Common myeloid progenitor, CD34-positive (primary cell): ENCODE measurements at places on chromosomes 5 and 9.

DNA sequence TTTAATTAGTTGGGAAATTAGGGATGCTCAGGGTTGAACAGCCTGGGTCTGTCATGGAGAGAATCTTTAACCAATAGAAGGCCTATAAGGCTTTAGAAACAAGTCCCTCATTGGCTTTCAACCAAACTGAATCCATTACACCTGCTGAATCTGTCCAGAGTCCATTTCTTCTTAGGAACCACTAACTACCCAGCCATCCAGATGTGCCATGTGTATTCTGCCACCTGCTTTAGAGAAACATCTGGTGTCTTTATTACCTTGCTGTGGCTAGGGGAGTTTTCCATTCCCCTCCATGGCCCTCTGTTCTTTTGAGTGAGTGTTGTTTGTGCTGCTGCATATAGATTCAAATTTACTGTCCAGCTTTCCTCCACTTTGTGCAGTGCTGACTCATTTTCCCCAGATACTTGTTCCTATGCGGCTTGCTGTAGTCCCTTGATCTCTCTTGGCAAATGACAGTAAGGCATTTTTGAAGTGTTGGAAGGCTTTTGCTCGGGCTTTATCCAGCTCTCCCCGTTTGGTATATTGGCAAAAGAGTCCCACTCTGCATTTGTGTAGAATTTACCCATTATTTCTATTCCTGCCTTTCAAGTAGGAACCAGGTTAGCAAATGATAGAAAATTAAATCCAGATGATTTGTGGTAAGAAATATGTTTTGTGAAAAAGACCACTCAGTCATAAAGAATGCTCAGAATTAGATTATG is 54.6 kb downstream of the NLN start:
- no peak for DNase-seq

- no peak for DNase-seq
Measured at GRCh38 chr9:101325053-101325452, 59.8 kb downstream of the BAAT start.

DNA sequence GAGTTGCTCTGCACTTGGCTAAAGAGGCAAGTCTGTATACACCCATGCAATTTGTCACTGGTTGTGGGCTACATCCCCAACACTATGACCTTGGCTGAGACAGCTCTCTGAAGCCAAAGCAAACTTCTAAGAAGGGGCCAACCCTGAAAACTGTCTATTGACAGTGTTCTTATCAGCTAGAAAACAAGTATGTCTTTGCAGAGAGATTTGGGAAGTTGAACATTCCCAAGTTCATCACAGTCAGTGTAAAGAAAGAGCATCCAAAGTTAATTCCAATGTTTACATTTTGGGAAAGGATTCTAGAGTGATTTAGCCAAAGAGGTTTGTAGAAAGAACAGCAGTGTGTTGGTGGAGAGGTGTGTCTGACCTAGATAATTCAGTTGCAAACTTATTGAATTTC is 711.1 kb upstream of the CHD1 start:
- no peak for DNase-seq

- no peak for DNase-seq
Measured at GRCh38 chr5:137636830-137637714, 98.8 kb downstream of the KLHL3 start.

DNA sequence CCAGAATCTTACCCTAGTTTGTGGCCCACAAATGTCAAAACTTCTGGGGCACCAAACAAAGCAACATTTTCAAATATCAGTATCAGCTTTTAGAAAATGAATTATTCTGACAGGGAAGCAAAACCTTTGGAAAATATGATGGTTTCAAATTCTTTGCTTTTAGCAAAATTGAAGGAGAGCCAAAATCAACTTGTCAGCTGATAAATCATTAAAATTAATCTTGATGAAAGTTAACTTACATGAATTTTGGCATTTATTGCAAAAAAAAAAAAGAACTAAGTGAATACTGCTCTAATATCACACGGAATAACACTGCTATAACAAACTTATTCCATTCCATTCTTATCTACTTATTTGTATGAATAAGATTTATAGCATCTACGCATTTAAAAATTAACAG is 158.1 kb upstream of the TARS1 start:
- no peak for DNase-seq

GRCh38 chr5:111748304-111748763 is 8.7 kb downstream of the NREP start:
- no peak for DNase-seq

DNA sequence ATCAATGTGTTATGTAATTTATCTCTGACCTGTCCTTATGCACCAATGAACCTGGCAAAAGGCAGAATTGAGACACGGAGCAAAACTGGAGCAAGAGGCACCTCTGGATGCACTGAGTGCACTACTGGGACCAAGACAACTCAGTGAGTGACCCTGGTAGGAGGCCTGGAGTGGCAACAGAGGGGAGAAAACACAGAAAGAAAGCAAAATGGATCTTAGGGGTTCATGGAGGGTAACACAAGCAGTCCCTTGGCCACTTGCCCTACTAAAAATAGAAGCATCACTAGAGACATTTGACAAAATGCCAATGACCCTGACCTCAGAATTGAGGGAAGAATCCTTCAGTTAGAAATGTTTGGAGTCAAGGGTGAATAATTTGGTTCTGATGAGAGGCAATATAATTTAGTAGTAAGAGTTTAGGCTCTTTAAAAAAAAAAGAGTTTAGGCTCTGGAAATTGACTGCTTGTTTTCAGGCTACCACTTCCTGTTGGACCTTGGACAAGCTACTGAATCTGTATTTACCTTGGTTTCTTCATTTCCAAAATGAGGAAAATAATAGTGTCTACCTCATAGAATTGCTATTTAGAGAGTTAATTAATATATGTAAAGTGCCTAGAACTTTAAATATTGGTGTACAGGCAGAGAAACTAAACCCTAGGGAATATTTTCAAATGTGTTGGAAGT is 234.9 kb upstream of the TARS1 start:
- no peak for DNase-seq

- no peak for DNase-seq
Measured at GRCh38 chr5:84494453-84494852, 109.8 kb upstream of the EDIL3 start.

GRCh38 chr5:38953426-38954012 is 107.7 kb downstream of the OSMR start:
- no peak for DNase-seq

- no peak for DNase-seq
Measured at GRCh38 chr5:64979531-64979930, 210.8 kb downstream of the CWC27 start.

- no peak for DNase-seq
Measured at GRCh38 chr9:117737721-117738226, 33.6 kb downstream of the TLR4 start.

DNA sequence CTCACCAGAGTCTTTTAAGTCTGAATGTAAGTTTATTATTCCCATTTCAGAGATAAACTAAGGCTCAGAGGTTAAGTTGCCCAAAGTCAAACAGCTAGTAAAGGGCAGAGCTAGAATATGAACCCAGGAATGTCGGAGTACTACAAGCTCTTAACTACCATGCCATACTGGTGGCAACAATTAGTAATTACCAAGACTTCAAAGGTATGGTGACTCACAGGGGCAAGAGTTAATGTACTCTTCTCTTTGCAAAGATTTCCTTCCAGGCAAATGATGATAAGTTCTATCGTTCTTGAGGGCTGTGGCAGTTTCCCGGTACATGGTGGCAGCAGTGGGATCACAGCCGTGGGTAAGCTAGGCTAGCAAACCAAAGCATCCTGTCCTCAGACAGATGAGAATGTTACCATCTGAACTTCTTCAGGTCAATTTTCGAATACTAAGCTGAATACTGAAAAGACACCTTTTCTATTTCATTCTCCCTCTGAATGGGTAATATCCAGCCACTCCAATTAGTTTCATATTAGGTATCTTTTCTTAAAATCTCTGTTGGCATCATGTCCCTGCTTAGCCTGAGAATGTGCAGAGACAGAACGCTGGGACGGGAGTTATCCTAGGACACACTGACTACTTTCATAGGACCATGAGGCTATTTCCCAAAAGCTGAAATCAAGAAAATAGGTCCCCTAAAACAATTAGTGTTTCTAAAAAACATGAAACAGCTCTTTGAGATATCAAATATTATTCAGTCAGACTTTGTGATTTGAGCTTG is 117.0 kb upstream of the NR5A1 start:
- no peak for DNase-seq

GRCh38 chr9:27151693-27152404 is 42.8 kb downstream of the TEK start:
- no peak for DNase-seq
